B cell (primary cell): ENCODE measurements at places on chromosomes 2 and 18.

DNA sequence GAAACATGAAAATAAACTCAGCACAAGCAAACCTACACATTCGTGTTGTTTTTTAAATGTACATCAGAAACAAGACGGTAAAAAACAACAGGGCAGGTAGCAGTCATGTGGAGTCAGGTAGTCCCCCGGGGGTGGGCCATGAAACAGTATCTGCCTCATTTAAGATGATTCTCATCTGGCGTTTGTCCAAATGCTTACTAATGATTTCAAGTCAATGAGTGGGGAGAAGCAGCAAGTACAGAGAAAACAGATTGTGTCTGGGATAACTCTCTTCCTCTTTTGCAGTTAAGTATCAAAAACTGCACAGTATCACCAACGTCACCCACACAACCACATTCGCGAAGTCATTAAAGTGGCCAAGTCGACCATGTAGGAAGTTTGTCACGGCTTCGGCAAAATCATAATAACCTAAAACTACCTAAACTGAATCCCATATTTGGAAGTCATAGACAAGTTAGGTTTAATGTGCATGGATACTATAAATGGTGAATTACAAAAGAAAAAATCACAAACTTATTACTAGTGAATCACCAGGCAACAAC, 1.3 kb downstream of the LAPTM4A start:
- peak; percentile 87 for DNase-seq

GRCh38 chr2:204023088-204023487, 86.5 kb downstream of the ICOS start:
- DNase-seq = no peak

DNA sequence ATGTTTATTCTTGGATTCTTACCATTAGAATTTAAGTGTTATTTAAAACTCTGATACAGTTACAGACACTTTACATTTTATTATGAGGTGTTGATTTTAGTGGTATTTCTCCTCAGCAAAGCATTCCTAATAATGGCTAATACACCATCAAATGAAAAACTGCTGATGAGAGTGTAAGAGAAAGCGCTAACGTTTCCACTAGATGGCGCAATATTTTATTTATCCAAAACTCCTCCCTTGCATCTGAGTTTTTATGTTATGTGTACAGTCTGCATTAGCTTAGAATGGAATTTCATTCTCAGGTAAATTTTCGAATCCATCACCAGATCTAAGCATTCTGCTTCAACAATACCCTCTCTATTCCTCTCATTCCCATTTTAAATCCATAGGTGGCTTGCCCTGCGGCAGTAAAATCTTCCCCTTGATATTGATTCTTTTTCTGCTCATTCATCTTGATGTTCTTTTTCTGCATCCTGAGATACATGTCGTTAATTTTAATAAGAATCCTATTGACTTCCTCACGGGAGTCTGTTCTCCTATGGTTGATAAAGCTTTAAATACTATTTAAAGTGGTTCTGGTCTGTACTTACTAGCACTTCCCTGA, 53.9 kb downstream of the PRKRA start:
- peak; percentile 60 for DNase-seq

DNA sequence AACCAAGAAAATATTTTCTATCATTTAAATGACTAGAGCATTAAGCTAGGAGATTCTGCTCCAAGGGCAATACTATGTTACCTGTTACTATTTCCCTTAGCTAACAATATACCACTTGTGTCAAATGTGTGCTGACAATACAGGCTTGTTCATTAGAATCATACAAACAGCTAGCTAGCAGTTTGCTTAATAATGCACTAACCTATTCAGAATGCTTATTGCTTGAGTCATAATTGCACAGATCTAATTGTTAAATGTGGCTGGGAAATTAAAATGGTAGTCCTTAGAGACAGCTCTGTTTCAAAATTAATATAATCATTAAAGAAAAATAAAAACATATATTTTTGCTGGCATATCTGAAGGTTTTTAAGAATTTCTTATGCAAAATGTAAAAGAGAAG, 344.2 kb downstream of the ERBB4 start:
- DNase-seq = no peak

GRCh38 chr2:170446078-170446477, 268.1 kb downstream of the MYO3B start:
- DNase-seq = no peak

GRCh38 chr2:42101206-42102023, 53.6 kb downstream of the PKDCC start:
- DNase-seq = peak; percentile 81

DNA sequence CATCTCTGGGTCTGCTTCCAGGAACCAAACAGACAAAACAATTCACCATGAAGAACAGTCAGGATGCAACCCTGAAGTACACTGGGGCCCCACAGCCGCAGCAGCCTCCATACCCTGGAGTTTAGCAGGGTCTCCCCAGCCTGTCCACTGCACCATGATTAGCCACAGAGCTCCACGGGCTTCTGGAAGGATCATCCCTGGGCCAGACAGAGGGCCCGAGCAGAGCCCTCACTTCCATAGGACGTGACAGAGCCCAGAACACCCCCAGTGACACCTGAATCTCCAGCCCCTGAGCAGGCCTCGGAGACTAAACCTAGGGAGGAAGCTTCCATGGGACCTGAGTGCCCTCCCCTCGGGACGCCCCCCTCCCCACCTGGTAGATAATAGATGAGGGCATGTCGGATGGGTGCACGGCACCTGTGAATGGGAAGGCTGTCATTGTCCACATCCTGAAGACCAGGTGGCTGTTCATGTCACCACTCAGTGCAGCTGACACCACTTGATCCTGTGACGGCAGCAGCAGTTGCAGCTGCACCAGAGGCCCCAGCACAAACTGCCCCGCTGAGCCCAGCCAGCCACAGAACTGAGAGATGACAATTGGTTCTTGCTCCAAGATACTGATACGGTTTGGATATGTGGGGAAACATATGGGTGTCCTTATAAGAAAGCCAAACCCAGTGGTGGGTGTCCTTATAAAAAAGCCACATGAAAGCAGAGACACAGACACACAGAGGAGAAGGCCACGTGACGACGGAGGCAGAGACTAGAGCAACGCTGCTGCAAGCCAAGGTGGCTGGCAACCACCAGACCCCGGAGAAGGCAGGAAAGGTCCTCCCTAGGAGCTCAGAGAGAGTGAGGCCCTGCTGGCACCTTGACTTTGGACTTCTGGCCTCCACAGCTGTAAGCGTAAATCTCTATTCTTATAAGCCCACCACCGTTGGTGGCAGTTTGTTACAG, 23.2 kb downstream of the KIF1A start:
- no peak for DNase-seq

DNA sequence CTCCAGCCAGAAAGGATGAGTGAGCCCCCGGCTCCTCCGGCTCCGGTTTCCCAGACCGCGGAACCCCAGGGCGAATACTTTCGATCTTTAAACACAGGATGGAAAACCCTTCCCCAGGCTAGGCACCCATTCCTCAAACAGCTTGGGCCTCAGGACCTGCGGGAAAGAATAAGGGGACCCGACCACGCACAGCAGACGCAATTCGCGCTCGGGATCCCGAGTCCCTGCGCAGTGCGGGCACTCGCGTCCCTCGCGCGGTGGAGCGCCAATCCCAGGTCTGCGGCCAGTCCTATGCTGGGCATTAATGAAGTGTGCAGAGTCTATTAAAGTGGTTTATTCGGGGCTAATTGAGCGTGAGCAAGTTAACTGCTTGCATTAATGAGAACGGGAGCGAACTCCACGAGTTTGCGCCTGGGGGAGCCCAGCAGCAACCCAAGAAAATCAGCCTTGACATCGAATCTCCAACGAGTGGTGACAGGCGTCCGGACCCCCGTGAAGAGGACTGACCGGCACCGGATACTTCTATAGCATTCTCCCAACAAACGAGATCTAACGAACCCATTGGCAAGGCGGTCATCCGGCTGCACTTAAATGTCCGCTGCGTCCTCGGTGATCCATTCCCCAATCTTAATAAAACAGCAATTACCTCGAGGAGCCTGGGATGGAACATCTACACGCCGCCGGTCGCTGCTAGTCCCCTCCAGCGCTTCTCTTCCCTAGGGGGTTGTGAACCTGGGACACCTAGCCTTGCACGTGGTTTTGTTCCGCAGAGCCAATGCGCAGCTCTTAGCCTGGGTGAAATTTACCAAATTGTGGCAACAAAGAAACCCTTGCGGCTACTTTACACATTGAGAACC, 1.6 kb downstream of the OSR1 start:
- peak; percentile 61 for DNase-seq

DNA sequence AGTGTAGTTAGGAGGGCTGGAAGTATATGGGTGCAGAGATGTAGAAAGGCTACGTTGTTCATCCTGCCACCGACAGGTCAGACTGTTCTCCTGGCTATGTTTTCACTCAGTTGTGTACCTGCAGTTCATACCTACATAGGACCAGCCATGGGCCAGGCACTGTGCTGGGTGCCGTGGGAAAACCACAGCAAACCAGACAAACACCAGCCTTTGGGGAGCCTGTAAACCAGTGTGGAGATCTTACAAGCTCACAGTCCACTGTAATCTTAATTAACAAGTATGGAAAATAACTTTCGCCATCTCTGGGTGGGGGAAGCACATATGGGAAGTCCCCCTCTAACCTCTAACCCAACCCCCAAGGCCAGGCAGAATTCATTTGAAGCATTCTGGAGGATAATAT, 12.7 kb downstream of the NCK2 start:
- DNase-seq = no peak

DNA sequence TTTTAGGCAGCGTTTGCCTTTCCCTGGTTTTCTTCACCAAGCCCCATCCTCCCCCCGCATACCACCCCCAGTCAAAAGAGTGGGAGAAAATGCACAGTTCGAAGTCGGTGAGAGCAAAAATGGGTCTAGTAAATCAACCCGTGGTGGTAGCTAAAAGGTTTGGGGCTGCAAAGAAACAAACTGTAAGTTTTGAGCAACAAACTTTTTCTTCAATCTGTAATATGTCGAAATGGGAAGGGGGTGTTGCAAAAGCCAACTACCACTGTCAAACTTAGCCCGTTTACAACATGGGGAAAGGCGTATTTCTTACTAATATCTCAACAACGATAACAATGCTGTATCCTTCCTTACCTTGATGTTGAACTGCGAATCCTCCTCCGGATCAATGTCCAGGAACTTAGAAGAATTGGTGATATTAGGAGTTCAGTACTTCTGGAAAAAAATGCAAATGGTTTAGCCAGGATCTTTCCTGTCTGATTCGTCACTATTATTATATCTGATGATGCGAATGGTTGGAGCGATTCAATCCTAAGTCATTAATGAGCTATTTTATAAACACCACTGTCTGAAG, 2.4 kb upstream of the SATB2 start:
- peak; percentile 55 for DNase-seq

- DNase-seq = no peak
Measured at GRCh38 chr2:69222953-69223658, 163.9 kb downstream of the GFPT1 start.

DNA sequence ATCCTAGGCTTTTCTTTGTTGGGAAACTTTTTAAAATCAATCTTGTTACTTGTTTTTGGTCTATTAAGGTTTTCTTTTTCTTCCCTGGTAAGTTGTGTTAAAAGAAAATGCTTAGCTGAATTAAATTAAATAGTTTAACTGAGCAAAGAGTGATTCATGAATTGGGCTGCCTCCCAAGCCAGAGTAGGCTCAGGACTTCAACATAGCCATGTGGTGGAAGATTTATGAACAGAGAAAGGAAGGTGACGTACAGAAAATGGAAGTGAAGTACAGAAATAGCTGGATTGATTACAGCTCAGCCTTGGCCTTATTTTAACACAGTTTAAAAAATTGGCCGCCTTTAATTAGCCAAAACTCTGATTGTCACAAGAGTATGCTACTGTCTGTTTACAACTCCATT, 27.9 kb upstream of the GALNT5 start:
- DNase-seq = no peak

- no peak for DNase-seq
Measured at GRCh38 chr2:71333619-71334018, 2.0 kb downstream of the ZNF638 start.

DNA sequence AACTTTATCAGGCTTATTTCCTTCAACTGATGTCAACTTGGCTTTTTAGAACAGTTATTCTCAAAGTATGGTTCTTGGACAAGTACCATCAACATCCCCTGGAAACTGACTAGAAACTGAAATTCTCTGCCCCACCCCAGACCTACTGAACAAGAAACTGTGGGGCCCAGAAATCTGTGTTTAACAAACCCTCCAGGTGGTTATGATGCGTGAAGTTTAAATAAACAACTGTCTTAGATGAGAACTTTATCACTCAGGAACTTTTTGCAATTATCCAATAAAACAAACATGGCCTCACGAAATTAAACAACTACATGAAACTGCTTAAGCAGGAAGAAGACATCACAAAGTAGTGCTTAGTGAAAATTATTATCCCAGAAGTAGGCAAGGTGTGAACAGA, 4.4 kb downstream of the HIBCH start:
- no peak for DNase-seq

DNA sequence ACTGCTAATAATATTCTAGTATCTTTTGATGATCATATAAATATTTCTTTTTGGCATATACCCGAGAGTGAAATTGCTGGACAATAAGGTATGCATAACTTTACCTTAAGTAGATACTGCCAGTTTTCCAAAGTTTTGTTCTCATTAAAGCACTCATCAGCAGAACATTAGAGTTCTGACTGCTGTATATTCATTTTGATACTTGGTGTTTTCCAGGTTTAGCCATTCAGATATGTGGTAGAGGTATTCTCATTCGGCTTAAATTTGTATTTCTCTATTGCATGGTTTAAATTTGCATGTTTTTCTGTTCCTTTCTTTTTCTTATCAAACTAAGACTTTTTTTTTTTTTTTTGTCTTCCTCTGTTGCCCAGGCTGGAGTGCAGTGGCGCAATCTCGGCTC, 18.2 kb downstream of the CYBRD1 start:
- no peak for DNase-seq

GRCh38 chr2:38708900-38709566, 42.1 kb downstream of the SRSF7 start:
- no peak for DNase-seq

DNA sequence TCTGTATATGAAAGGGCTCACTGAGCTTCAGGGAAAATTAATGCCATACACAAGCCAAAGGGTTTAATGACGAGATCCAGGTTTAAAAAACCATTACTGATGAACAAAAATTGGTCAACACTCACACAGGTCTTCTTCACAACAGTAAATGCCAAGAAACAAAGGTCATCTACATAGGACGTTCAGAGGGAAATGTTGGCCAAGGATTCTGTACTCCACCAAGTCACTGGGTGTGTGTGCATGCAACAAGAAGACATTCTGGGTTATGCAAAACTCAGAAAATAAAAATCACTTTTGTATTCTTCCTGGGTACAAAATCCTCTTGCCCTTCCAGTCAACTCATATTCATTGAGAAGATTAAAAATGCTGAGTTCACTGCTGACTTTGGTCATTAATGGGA, 78.3 kb downstream of the ACTR2 start:
- no peak for DNase-seq
